Activated CD4-positive, alpha-beta T cell treated with anti-CD3 and anti-CD28 coated beads, Interleukin-10, Interleukin-2, amounts not matched to agents 100 ng/mL and 50 ng/mL, durations not matched to agents 16 hours and 8 hours (primary cell): ENCODE measurements at places on chromosomes 1 and 21.

- no peak for DNase-seq
Observed at GRCh38 chr1:43135857-43136781, 36.0 kb downstream of the EBNA1BP2 start.

DNA sequence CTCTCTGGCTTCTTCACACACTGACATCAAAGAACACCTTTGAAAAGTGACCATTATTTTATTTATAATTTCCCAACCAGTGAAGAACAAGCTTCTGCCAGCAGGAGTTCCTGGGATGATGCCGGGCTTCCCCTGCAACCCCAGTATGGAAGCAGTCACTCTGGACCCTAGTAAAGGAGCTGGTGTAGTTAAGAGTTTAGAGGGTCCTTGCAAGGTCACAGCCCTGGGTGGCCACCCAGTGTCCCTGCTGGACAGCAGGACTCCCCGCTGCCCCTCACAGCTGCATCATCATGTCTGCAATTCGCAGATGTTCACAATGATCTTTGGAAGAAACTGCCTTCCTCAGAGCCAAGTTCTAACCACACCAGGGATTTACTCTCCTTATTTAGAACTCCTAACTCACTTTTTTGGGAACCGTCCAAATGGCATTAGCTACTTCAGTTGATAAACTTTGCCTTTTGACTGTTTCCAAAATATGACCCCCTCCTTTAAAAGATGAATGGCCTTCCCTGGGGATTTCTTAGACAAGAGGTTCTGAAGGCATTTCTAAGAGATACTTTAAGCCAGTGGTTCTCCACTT is 90.6 kb downstream of the HIVEP3 start:
- DNase-seq: no peak

- DNase-seq: no peak
Observed at GRCh38 chr1:99869304-99869703, 19.1 kb downstream of the AGL start.

GRCh38 chr1:26996024-26996423 is 2.5 kb downstream of the TRNP1 start:
- DNase-seq: no peak

DNA sequence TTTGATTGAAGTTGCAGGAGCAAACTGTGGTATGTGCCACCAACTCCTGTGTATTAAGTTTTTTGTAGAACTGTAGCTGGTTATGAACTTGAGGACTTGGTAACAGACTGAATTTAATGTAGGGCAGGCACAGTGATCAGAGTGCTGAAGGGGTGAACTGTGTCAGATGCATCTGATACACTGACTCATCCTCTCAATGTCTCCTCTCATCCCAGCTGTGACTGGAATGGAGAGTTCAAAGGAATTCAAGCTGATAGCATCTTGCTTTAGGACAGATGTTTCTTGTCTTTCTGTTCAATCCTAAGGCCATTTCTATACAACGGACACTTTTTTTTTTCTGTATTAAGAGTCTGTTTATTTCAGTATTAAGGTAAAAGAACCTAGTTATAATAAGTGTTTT is 25.0 kb upstream of the GBP1 start:
- no peak for DNase-seq

DNA sequence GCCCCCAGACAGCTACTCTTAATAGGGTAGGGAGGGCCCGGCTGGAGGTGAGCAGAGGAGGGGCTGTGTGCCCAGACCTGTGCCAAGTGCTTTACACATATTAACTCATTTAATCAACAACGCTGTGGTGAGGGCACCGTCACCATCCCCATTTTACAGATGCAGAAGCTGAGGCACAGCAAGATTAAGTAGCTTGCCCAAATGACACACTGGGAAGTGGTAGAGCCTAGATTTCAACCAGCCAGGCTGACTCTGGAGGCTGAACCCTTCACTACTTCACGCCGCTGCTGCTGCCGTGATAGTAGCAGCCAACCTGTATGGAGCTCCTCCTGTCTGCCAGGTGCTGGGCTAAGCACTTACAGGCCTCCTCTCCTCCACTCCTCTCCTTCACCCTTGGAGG is 127.2 kb downstream of the PTPRU start:
- DNase-seq: no peak

DNA sequence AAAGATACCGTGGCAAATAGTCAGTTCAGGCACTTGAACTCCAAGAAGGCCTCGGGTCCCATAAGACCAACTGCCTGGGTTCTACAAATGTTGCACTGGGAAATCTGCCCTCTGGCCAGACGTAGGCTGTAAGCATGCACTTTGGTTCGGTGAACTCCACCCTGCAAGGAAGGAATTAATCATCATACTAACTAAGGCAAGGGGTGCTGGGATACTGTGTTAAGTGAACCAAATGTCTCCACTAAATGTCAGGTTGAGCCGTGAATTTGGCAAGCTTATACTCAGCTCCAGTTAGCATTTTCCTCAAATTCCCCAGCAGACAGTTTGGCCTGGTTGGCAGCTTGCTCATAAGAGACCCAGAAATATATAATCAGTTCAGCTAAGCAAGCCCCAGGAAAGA is 385.9 kb downstream of the GPATCH2 start:
- DNase-seq: no peak

- DNase-seq: no peak
Observed at GRCh38 chr1:82258887-82259286, 458.2 kb downstream of the ADGRL2 start.

DNA sequence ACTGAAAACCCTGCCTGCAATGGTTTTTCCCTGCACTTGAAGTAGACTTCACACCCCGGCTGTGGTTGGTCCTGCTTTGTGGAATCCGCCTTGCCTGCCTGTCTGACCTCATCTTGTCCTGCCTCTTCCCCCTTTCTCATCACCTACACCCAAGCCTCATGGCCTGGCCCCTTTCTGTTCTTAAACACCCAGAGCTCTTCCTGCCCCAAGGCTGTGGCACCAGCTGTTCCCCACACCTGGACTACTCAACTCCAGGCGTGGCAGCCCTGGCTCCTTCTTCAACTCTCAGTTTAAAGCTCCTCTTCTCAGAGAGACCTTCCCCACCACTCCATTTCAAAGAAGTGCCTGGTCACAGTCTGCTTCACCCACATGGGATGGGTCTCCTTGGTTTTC is 27.0 kb downstream of the KIAA1614 start:
- no peak for DNase-seq

GRCh38 chr1:40477678-40478053 is 576 bp downstream of the ZFP69 start:
- peak; percentile 5 for DNase-seq

- no peak for DNase-seq
Observed at GRCh38 chr1:201014816-201015200, 8.7 kb downstream of the KIF21B start.

DNA sequence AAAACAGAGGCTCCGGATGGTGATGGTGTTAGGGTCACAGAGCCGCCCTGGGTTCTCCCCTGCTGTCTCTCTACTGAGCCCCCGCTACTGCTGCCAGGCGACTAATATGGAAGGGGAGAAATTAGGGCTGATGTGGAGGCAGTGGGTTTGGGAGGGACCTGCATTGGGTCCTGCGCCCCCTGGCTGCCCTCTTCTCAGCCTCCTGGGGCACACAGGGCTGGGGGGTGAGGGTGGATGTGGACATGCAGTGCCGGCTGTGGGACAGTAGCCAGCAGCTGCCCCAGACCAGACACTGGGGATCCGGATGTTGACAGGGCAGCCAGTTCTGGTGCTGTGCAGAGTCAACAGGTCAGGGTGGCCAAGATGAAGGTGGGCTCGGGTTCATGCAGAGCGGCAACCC is 1.5 kb upstream of the CLCNKB start:
- DNase-seq: no peak

DNA sequence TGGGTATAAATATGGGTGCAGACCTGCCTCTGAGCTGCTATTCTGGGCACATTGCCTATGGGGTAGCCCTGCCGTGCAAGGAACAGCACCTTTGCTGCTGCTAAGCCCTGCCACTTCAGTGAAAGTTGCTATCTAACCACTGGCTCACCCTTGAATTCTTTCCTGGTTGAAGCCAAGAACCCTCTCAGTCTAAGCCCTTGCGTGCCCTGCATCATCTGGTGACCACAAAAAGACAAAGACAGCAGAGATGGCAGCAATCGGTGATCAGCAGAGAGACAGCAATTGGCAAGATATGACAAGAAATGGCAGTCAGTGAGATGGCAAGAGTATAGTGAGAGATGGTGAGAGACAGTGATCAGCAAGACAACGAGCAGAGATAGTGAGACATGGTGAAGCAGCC is 418.3 kb downstream of the MATN1 start:
- no peak for DNase-seq

DNA sequence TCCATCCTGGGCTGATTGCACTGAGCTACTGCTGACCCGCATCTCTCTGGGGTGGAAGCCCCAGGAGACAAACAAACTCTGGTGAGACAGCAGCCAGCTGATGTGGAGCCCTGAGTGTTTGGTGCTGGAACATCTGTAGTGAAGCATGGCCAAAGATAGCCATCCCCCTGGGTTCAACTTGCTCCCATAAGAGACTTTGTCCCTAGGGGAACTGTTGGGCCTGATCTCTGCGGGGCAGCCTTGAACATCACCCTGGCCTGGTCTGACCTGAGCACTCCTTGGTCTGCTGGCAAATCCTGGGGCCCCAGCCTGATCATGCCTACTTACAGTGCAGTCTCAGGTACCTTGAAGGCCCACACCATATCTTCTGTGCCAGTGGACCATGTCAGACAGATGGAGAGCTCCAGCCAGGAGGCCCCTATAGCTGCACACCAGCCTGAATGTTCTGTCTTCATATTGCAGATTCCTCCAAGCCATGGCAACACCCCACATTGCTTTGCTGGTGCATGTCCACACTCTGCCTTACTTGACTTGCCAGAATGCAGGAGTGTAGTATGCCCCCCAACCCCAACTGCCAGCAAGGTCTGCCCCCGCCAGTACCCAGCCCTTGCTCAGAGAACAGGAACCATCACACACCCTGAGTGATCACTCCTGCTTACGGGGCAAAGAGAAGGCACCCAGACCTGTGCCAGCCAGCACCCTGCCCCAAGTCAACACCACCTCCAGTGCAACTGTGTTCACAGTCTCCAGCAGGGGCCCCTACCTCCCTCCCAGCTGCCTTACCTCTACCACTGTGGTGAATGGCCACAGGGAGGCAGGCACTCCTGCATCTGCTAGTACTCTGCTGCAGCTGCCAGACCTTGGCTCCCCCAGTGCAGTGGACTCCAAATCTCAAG is 690.5 kb upstream of the NR5A2 start:
- DNase-seq: no peak

- DNase-seq: no peak
Observed at GRCh38 chr1:40620586-40621210, 44.8 kb downstream of the RIMS3 start.

DNA sequence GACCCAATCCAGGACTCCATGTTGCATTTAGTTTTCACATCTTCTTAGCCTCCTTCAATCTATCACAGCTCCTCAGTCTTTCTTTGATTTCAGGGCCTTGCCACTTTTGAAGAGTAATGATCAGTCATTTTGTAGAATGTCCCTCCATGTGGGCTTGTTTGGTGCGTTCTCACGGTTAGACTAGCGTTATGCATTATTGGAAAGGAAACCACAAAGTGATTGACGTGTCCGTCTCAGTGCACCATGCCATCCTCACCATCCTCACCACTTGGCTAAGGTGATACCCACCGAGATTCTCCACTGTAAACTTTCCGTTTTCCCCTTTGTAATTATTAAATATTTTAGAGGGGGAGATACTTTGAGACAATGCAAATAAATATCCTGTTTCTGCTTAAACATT is 59.6 kb upstream of the OLIG2 start:
- DNase-seq: no peak

DNA sequence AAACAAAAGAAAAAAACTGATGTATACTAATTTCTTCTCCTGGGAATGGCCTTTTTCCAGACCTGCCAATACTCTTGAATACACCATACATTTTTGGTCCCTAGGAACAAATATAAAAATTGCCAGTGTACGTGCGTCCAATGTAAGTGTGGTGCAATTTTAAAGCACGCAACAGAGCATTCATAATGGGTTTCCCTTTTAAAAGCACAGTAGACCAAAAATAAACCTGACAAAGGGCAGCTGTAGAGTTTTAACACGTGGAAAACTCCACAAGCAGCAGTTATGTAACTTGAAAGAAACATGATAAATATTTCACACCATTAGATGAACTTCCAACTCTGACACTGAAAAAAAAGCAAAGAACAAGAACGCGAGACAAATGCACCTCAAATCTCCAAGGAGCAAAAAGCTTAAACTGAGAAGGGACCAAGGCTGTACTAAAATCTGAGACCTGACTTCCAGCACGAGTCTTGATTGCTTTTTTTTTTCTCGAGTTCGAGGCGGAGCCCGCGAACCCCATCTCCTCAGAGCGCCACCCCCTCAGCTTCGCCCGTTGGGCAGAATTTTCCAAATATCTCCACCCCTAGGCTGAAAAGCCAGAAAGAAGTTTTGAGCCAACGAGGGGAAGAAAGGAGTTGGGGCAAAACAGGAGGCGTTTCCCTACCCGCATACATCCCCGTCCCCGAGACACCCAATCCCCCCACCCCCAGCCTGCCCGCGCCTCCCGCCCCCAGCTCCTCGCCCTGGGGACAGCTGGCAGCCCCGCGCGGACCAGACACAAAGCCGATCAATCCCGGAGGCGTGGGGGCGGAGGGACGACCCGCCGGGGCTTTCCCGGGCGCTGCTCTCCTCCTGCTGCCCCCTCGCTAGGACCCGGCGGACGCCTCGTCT is at the start of gene JAM2:
TSS of gene JAM2 (plus strand) at position 599 of the 891 bp plus-strand sequence. CDS start 564 bp downstream, outside the sequence.
- peak; percentile 46 for DNase-seq

DNA sequence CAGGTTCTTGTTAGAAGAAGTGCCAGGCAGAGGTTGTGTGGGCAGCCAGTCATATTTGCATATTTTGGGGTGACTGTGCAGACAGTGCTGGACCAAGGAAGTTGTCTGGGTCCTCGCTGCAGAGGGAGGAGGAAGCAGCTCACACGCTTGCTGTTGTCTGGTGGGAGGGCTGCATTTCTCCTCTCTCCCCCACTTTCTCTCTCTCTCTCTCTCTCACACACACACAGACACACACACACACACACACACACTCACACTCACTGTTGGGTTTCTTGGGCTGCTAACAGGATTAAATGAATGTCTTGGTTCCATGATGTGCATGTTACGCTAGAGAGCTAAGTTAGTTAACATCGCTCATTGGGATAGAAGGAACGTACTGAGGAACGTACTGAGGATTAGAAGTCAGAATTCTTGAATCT is 72.9 kb downstream of the AGPAT3 start:
- DNase-seq: peak; percentile 21
